CMK (cell line): ENCODE measurements at places on chromosomes 2 and 18.

DNA sequence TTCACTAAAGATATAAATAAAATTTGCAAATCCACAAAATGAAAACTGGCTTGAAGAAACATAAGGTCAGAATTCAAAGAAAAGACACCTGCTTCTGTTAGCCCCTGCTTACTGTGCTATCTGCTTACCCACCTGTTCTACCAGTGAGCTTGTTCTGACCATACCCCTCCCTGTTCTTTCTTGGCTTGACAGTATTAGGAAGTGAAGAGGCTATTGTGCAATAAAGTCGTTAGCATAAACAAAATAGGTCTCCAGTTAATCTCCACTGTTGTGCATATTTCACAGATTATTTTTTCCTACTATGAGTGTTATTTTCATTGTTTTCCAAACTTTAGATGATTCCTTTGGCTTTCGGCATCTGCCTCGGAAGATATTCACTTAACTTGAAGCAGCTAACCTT, 322.1 kb downstream of the CCDC85A start:
- DNase-seq = no peak

DNA sequence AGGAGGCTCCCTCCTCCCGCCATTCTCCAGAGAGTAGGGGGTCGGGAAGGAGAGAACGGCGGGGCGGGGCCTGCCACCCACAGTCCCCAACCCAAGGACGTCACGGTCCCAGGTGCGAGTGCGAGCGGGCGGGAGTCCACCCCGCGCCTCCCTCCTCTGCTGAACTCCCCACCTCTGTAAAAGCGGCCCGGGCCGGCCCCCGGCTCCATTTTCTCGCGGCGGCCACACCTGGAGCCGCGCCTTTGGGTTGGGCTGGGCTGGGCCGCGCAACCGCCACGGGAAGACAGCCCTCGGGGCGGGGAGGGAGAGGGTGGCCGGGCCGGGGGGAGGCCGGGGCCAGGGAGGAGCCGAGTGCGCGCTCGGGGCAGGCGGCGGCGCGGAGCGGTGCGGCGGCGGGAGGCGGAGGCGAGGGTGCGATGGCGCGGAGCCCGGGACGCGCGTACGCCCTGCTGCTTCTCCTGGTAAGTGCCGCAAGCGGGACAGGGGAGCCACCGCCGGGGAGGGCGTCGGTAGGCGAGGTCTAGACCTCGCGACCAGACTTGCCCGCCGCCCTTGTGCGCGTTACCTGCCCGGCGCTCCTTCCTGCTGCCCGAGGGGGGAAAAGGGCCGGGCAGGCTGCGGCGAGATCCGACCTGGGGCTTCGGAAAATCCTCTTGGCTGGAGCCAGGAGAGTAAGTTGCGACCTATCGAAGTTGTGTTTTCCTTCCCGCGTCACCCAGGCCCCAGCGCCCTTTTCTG, at the start of gene DSG2:
Gene DSG2, plus strand, starts transcription at position 342 of the 738 bp plus-strand sequence. Its CDS starts 75 bp downstream, at position 417.
- DNase-seq = no peak

GRCh38 chr2:169507698-169508097, 1.8 kb upstream of the KLHL41 start:
- DNase-seq = no peak

- no peak for DNase-seq
Measured at GRCh38 chr2:71466301-71467179, 13.2 kb downstream of the DYSF start.

GRCh38 chr2:199024224-199024623, 433.5 kb downstream of the SATB2 start:
- no peak for DNase-seq

GRCh38 chr2:8367833-8368232, 314.0 kb upstream of the ID2 start:
- no peak for DNase-seq

- DNase-seq = no peak
Measured at GRCh38 chr2:48232351-48232750, 297.6 kb upstream of the STON1 start.

- DNase-seq = no peak
Measured at GRCh38 chr2:169790581-169790980, 8.1 kb upstream of the SSB start.

DNA sequence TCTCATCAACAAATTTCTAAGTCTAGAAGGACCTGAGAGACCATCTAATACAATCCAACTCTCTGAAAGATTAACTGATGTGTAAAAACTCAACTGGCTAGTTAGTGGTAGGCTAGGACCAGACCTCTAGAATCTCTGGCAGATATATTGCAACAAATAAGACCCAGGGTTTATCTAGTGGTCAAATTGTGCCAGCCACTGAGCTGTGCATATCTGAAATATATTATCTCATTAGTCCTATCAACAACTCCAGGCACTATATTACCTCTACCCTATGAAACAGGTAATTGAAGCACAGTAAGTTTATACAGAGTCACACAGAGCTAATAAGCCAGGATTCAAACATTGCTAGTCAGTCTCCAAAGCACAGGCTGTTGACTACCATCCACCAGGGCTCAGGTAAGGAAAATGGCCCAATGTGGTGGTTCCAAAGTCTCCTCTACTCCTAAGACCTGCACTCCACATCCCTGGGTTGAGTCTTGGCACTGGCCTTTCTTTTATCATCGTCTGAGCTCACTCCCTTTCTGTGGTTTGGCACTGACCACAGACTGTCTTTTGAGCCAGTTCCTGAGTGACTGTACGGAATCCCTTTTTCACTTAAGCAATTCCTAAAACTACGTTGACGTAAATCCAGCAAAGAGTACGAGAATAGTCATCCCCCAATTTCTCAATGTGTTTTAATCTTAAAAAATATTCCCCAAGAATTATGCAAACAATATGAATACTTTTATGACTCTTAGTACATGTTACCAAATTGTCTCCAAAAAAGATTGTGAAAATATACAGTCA, 11.9 kb upstream of the PID1 start:
- DNase-seq = no peak

DNA sequence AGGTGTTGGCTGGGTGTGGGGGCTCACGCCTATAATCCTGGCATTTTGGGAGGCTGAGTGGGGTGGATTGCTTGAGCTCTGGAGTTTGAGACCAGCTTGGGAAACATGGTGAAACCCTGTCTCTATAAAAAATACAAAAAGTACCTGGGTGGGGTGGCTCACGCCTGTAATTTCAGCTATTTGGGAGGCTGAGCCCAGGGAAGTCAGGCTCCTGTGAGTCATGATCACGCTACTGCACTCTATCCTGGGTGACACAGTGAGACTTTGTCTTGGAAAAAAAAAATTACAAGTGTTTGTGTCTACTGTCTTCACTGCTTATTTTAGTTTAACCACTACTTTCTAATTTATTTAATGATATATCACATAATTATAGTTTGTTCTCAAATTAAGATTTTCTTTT, 62.7 kb upstream of the DOCK10 start:
- no peak for DNase-seq

GRCh38 chr2:163665817-163666216, 70.0 kb downstream of the FIGN start:
- no peak for DNase-seq

DNA sequence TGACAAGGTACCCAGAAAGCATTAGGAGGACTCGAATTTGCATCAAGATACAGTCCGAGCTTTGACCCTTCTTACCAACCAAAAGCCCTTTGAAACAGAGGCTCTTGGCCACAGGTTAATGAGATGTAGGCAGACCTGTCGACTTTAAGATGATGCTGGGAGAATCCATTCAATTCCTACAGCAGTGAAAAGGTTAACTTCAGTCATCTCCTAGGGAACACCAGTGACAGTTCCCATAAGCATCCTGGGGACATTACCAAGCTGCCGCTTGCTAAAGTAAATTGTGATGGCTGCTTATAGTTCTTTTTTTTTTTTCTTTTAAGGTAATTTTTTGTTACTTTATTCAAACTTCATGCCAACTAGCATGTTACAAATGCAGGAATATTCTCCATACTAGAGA, 379.3 kb downstream of the SOX11 start:
- no peak for DNase-seq

- no peak for DNase-seq
Measured at GRCh38 chr2:121777699-121778058, 22.2 kb downstream of the TSN start.

DNA sequence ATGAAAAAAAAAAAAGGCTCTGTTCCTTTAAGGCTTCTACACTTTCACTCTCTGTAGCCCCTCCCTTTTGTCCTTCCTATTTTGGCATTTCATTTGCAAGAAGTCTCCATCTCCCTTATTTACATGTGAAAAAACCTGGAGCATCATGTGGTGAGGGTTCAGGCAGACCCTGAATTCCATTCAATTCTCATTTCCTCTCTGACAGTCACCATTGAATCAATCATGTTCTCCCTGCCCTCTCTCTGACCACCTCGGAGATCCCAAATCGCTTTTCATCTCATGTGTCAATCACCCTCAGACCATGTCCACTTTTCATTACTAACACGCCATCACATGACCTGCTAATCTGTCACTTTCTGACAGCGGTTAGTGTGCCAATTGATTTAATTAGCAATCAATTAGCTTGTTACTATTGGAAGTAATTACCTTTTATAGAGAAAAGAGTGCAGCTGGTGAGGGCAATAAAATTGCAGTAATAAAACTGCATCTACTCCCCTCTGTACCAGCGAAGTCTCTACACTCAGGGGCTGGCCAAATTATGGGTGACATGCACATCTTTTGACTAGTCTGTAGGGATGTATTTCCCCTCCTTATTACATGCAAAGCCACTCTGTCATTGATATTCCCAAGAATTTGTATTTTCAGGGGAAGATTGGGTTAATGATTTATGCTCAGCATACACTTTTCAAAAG, 317.4 kb downstream of the EN1 start:
- no peak for DNase-seq

GRCh38 chr2:240336820-240337427, 98.5 kb upstream of the GPC1 start:
- DNase-seq = no peak

- DNase-seq = no peak
Measured at GRCh38 chr2:227379095-227379494, at the start of gene TM4SF20. Gene TM4SF20, minus strand, starts transcription at chr2:227379306. Its CDS starts 38 bp downstream, at chr2:227379268.

- no peak for DNase-seq
Measured at GRCh38 chr2:208066016-208066415, 40.7 kb upstream of the PLEKHM3 start.

- no peak for DNase-seq
Measured at GRCh38 chr2:56266761-56267414, 83.1 kb downstream of the CCDC85A start.
